ENCODE measurements at places on chromosomes 16 and 17.

- DNase-seq: no peak
Measured at GRCh38 chr16:29023279-29024277, 38.7 kb downstream of the LAT start.

GRCh38 chr16:46743232-46743719 is 4.9 kb downstream of the MYLK3 start:
- peak; percentile 3 for DNase-seq

- no peak for DNase-seq
Measured at GRCh38 chr17:19614900-19615299, 33.7 kb upstream of the ALDH3A2 start.

DNA sequence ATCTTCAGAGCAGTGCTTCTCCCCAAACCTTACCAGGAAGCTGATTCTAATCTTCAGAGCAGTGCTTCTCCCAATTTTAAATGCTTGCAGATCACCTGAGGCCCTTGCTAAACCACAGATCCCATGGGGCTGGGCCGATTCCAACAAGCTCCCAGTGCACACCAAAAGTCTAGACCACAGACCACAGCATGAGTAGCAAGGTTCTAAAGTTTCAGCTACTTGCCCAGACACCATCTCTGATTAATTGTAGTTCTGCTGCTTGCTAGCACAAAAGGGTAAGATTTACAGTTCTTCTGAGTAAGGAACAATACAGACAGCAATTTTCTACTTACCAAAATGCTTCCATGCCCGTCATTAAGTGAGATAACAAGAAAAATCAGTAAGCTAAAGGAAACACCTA is 12.2 kb downstream of the CLEC3A start:
- DNase-seq: no peak

DNA sequence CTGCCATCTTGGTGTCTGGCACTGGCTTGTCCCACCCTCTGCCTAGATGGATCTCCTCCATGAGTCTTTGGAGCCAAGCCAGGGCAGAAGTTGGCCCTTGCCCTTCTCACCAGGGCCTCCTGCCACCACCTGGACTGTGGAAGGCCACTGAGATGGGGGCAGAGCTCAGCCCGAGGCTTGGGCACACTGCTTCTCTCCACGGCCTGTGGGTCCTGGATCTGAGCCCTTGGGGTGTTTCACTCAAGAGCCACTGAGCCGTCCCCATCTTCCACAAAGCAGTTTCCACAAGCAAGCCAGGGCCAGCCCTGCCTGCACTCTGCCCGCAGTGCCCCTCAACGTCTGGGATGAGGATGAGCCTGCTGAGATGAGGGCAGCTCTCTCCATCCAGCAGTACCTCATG is 16.7 kb upstream of the CD300A start:
- DNase-seq: no peak

DNA sequence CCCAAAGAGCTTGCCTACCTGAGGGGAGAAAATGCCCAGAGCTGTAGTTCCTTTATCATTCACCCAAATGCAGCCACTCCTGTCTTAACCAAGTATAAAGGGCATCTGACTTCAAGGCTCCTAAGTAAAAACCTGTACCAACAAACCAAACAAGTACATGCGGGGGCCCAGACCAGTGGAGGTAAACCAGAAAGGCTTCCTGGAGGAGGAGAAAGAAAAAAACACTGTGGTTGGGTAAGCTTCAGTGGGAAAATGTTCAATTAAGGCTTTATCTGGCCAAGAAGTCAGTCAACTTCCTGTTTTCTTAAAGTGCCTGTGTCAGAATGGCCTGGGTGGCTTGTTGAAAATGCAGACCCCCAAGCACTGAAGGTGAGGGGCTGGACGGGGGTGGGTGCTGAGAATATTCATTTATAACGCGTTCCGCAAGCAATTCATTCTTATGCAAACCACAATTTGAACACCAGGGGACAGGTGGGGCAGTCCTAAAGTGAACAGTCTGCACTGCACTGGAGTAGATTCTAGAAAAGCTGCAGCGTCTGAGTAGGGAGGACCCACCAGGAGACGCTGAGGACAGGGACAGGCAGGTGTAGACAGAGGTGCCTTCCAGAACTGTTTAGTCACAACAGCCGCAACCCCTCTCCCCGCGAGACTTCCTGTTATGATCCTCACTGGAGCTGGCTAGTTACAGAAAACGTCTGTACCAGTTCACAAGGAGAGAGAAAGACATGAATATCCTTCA is 467.1 kb downstream of the SOX9 start:
- peak; percentile 4 for DNase-seq

GRCh38 chr16:7268182-7268581 is 64.5 kb upstream of the RBFOX1 start:
- no peak for DNase-seq

- DNase-seq: no peak
Measured at GRCh38 chr16:8568231-8568617, 22.1 kb downstream of the TMEM114 start.

GRCh38 chr16:78221892-78222291 is 122.4 kb downstream of the WWOX start:
- DNase-seq: no peak

DNA sequence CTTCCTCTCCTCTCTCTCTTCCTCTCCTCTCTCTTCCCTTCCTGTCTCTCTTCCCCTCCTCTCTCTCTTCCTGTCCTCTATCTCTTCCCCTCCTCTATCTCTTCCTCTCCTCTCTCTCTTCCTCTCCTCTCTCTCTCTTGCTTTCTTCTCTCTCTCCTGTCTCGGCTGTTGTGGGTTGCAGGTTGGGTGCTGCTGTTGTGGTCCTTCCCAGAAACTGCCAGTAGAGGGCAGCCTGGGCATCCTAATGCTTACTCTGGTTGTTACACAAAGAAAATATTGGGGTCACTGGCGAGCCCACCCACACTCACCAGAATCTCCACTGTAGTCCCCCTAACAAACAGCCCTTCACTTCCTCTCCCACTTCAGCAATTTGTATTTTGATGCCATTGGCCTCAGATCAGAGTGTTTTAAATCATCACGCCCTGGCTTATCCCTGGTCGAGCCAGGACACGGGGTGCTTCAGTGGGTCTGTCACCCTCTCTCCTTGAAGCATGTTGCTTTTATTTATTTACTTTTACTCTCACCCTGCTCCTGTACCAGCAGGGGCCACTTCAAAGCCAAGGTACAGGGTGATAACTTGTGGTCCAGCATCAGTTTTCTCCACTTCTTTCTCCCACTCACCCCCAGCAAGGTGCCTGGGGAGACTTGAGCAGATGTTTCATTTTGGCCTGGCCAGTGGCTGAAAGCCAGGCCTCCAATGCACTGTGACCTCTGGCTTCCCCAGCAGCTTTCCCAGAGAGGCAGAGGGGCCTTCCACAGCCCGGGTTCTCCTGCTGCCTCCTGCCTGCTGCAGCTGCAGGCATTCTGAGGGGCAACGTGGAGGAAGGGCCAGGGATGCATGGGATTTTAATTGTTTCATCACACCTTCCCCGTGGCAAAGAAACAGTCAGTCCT is 4.7 kb upstream of the MMP15 start:
- peak; percentile 64 for DNase-seq

GRCh38 chr16:50195756-50196155 is 42.6 kb downstream of the TENT4B start:
- no peak for DNase-seq

DNA sequence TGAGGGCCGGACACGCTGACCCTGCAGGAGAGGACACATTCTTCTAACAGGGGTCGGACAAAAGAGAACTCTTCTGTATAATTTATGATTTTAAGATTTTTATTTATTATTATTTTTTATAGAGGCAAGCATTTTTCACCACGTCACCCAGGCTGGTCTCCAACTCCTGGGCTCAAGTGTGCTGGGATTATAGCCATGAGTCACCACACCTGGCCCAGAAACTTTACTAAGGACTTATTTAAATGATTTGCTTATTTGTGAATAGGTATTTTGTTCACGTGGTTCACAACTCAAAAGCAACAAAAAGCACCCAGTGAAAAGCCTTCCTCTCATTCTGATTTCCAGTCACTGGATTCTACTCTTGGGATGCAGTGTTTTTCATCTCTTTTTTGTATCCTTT is 2.3 kb upstream of the SERPINF1 start:
- DNase-seq: no peak

GRCh38 chr16:72952811-72953271 is 95.1 kb downstream of the ZFHX3 start:
- no peak for DNase-seq

DNA sequence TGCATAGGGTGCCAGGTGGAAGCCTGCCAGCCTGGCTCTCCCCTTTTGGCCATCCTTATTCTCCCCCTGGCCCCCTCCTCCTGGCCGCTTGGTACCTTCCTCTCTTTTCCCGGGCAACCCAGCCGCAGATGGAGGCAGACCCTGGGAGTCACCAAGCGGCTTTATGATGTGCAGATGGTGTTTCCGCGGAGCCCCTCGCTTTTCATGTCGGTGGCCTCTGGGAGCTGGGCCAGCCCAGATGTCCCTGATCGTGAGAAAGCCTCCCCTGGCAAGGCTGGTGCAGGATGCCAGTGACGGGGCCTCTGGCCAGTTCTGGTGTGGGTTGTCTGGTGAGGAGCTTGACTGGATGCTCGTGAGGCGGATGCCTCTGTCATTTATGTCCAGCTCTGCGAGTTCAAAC is 18.0 kb upstream of the BRD7 start:
- no peak for DNase-seq

GRCh38 chr17:14737984-14738651 is 437.2 kb downstream of the HS3ST3B1 start:
- no peak for DNase-seq

- DNase-seq: no peak
Measured at GRCh38 chr17:65518256-65518655, 43.2 kb downstream of the AXIN2 start.

- DNase-seq: no peak
Measured at GRCh38 chr17:10733666-10734065, 3.8 kb upstream of the TMEM220 start.

- no peak for DNase-seq
Measured at GRCh38 chr16:47851146-47851545, 304.6 kb downstream of the ABCC12 start.

DNA sequence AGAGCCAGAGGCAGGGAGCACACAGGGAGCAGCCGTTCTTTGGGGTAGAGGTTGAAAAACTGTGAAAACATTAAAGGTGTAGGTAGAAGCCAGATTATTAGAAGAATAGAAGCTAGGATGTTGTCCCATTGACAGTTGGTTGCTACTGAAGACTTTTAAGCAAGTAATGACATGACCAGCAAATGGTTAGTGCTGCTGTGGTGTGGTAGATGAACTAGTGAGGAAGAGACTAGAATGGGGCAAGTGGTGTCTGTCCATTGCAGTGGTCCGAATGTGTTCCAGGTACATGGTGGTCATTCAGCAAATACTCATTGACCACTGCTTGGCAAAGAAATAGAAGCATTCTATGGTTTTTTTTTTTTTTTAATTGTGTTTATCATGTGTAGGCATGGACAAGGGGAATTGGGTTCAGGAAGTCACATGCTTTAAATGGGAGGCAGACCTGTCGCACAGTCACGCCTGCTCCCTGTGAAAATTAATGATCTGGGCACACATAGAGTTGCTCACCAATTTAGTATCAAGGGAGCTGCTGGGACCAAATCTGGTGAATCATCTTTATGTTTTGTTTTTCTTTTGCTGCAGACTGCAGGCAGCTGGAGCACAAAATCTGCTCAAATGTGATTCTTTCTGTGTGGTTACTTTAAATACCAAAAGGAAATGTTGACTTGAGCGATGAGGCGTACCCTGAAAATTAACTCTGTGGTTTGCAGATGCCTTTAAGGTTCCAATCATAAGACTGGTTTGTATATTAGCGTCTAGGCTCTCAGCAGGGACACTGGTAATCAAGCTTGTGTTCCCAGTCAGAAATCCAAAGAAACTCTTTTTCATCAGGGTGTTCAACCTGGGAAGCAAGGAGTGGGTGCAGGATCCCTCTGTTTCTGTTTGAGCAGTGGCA is 30.7 kb downstream of the YPEL2 start:
- peak; percentile 45 for DNase-seq

GRCh38 chr16:88754912-88755744 is 29.9 kb downstream of the PIEZO1 start:
- no peak for DNase-seq

GRCh38 chr17:74361230-74362068 is at the start of gene BTBD17:
Gene BTBD17 (minus strand): TSS chr17:74361868. CDS start chr17:74361819, 49 bp downstream.
- peak; percentile 49 for DNase-seq

DNA sequence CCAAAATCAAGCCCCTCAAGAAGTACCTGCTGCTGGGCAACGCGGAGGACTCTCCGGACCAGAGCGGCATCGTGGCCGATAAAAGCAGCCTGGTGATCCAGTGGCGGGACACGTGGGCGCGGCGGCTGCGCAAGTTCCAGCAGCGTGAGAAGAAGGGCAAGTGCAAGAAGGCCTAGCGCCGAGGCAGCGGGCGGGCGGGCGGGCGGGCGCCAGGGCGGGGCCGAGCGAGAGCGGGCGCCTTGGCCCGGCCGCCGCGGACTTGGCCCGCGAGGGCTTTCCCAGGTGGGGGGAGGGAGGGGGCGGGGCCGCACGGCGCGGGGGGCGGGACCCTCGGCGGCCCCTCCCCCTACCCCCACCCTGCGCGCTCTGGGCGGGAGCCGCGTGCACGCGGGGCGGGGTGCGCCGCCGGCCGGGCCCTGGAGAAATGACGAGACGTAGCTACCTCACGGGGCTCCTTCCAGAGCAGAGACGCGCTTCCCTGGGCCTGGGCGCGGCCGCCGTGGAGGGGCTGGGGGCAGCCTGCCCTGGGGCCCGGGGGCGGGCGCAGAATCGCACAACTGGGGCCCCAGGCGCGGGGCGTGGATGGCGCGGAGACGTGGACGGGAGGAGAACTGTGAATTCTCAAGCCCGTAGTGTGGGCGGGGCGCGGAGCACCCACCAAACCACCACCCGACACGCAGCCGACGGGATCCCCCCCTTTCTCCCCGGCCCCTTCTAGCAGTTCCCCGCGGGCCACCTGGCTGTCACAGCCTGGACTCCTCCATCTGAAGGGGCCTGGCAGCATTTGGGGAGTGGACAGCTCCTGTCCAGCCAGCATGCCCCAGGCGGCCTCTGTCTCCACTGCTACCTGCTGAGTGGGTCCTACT is 218.7 kb downstream of the NTN1 start:
- DNase-seq: peak; percentile 64

GRCh38 chr17:36524428-36524876 is 10.2 kb downstream of the MYO19 start:
- DNase-seq: no peak

- DNase-seq: no peak
Measured at GRCh38 chr17:43641416-43641815, 20.3 kb downstream of the MEOX1 start.

- no peak for DNase-seq
Measured at GRCh38 chr17:18370761-18371160, 6.8 kb upstream of the EVPLL start.

DNA sequence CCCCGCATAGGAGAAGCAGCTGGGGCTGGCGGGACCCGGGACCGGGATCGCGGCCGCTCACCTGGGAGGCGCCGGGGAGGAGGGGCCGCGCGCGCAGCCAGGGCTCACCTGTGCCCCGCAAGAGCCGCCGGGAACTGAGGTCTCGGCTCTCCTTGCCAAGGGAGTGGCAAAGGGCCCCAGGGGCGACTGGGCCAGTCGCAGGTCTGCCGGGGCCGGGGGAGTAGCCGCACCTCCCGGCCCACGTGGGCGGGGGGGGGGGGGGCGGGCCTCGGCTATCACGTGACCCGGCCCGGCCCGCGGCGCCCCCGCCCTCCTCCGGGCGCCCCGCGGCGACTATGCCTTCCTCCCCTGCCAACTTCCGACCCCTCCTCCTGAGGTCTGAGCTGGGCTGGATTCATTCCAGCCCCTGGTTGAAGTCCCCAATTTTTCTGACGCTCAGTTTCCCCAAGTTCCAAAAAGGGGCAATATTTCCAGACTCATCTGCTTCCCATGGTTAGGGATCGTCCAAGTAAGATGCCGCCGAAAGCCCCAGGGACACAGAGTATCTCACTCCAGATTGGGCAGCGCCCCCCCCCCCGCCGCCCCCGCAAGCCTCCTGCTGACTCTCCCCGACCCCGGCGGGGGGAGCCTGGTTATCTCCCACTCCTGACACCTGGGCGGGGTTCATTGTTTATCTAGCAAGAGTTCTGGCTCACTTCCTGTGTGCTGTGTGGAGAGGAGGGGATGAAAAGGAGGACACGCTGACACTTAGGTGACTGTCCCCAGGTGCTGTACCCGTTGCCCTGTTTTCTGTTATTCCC is at the start of gene TMC6:
TSS of gene TMC6 (minus strand) at position 205 of the 800 bp plus-strand sequence. CDS start 1,923 bp downstream, outside the sequence.
- peak; percentile 79 for DNase-seq

Data from activated T-cell treated with anti-CD3 and anti-CD28 coated beads, Interleukin-2, amount 50 U/mL, for 72 hours (primary cell).